ENCODE measurements at places on chromosomes 12 and 14. TPM values are rescaled to one million over a fixed set of nuclear protein-coding genes. Genes with fewer than 3 reads are reported as not detected.

Gene MYO1A
- total RNA-seq: not detected

Gene SPIC
- total RNA-seq: not detected

Gene ARF6
- 85.2 TPM for total RNA-seq

Gene MRPS35
- 61.7 TPM for total RNA-seq

Gene AKAP3
- total RNA-seq: 1.1 TPM

Gene STX2
- total RNA-seq: 45.7 TPM

Gene SOX5
- total RNA-seq: 6.8 TPM

Gene NUP107
- 70.6 TPM for total RNA-seq

Gene RNASE1
- not detected for total RNA-seq

Gene TMEM253
- total RNA-seq: not detected

Gene LHX5
- total RNA-seq: not detected

Gene SMOC1
- total RNA-seq: 25.2 TPM

Gene LTB4R
- total RNA-seq: 2.2 TPM

Gene KRT76
- total RNA-seq: not detected

Gene RDH12
- not detected for total RNA-seq

Gene PELI2
- 10.9 TPM for total RNA-seq

Gene FAM222A
- total RNA-seq: under 0.01 TPM

Gene CHPT1
- total RNA-seq: 33.2 TPM

Gene CCDC177
- not detected for total RNA-seq

Gene OS9
- total RNA-seq: 99.9 TPM

Gene VWF
- 1.2 TPM for total RNA-seq

Gene PMEL
- 0.78 TPM for total RNA-seq

Gene BCL11B
- total RNA-seq: 0.37 TPM

Gene MYG1
- 44.8 TPM for total RNA-seq

Gene TRAF3
- 24.8 TPM for total RNA-seq

Gene ARHGDIB
- 2.9 TPM for total RNA-seq

Gene CLEC2A
- not detected for total RNA-seq

Gene GLRX5
- total RNA-seq: 41.6 TPM

Gene FAM181A
- total RNA-seq: not detected

Gene SERPINA3
- 0.20 TPM for total RNA-seq

Gene GLIPR1L1
- not detected for total RNA-seq

Gene CEBPE
- not detected for total RNA-seq

Gene FAM186B
- 0.20 TPM for total RNA-seq

Gene SERPINA5
- not detected for total RNA-seq

Gene DLK1
- total RNA-seq: not detected

Gene KLRC1
- total RNA-seq: not detected

Gene DEGS2
- total RNA-seq: not detected

Data from subcutaneous preadipocyte (primary cell).